NCI-H1105 treated with DMSO at 0.1 percent for 48 hours (cell line): ENCODE measurements at places on chromosomes 2 and 18.

GRCh38 chr2:109497911-109498870 lies 115.6 kb downstream of the SEPTIN10 start:
- no peak for DNase-seq

DNA sequence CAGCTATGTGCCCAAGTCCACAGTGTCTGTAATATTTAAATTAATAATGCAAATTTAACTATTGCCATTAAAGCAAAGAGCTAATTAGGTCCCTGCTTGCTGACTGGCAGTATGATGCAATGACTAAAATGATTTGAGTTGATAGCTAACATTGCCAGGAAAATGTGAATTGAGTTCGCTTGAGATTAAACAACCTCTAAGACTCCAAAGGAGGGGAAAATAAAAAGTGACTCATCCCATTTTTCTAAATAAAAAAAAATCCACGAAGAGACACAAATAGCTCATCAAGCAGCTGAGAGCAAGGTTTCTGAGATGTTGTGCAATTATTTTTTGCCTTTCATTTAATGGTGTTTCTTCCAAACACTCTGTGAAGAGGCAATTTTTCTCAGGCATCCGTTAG lies 413.0 kb downstream of the MTX2 start:
- no peak for DNase-seq

GRCh38 chr2:208025814-208026184 lies 472 bp upstream of the PLEKHM3 start:
- DNase-seq = no peak

DNA sequence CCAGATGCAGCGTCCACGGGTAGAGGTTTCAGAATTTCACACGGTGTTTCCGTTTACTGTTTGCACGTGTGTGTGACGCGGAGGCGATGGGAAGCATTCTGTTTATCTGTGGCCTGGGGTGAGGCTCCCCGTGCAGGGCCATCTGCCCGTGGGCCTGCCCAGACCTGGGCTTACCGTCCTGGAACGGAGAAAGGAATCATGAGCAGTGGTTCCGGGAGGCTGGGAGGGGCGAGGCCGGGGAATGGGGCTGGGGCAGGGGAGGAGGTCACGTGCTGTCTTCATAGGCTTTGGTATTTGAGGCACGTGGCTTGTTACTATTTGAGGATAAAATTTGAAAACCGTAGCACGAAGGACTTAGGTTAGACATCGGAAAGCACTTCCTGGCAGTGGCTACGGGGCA lies 77.9 kb downstream of the RTP5 start:
- DNase-seq = no peak

DNA sequence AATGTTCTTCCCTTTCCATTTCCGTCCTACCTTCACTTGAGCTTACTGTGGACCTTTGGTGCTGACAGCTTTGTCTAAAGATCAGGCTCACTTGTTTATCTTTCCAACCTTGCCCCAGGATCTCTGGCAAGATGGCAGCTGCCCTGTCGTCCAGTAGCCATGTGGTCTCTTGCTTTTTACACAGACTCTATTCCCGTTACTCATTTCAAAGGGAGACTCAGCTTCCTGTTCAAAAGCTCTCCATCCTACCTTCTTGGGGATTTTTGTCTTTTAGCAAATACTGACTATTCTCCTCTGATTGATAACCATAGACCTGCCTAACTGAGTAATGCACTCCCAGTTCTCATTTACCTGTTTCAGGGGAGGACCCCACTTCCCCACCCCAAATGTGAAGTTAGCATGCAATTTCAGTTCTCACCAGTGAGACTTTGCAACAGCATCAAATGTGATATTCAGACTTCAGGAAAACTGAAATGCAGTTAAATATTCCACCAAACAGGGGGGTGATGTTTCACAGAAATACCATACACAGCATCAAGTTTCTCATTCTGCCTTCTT lies 184.4 kb downstream of the MYO3B start:
- DNase-seq = no peak

DNA sequence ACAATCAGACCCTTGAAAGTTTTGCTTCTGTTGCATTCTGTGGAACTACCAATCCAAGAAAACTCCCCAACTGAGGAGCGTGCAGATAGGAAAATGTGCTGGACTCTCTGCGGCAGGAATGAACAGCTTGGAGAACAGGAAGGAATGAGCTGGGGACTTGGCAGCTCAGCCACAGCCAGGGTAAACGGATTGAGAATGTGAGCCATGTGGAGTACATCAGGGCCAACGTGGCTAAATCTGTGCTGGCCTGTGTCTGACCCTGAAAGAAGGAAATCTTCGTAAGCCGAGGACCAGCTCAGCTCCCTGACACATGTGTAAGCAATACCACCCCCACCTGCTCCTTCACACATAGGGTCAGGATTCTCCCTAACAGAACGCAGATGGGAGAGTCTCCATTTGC lies 1023.7 kb downstream of the BCL11A start:
- DNase-seq = no peak

DNA sequence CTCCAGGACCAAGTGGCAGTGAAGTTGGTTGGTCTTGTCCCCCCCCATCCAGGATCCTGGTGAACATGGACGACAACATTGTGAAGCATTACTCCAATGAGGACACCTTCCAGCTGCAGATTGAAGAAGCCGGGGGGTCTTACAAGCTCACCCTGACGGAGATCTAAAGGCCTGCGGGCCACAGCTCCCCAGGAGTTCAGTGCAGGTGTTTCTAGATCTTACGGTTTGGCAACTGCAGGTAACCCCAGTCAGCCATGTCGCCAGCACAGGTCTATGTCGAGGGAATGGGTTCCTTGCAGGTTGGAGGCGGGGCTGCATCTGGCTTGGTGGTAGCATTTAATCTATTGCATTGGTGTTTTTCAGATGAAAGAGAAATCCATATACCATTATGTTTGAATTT lies 42.8 kb upstream of the KLF11 start:
- DNase-seq = no peak
